Activated CD4-positive, alpha-beta T cell treated with anti-CD3 and anti-CD28 coated beads, Interleukin-2, amount 10 ng/mL, durations not matched to agents 7 days and 5 days (primary cell): ENCODE measurements at places on chromosomes 7 and 10. TPM values are rescaled to one million over a fixed set of nuclear protein-coding genes. Genes with fewer than 3 reads are reported as not detected.

FAM3C gene
- 12.2 TPM for total RNA-seq

DNA sequence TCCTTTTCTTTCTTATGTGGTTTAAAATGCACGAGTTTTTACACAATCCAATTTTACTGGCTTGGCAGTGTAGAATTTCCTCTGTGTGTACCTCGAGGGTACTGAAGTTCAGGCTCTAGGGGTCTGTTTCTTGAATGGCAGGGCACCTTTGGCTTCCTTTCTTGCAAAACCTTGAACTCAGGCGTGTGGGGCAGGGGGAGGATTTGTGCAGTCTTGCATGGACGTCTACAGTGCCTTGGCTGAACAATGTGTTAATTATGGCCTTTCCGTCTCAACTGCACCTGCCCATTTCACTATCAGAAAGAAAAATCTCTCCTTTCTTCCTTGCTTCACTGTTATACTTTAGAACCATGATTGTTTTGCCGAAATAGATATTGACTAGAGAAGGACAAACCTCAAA lies 570.9 kb downstream of the INHBA start:
- no peaks in the 10 kb centered on the region for H3K27me3 ChIP-seq
- no peak overlapping the region for H3K4me3 ChIP-seq
- no peaks in the 10 kb centered on the region for H3K36me3 ChIP-seq

ASB10 gene
- total RNA-seq: not detected

MAD1L1 gene
- 125 TPM for total RNA-seq

DNA sequence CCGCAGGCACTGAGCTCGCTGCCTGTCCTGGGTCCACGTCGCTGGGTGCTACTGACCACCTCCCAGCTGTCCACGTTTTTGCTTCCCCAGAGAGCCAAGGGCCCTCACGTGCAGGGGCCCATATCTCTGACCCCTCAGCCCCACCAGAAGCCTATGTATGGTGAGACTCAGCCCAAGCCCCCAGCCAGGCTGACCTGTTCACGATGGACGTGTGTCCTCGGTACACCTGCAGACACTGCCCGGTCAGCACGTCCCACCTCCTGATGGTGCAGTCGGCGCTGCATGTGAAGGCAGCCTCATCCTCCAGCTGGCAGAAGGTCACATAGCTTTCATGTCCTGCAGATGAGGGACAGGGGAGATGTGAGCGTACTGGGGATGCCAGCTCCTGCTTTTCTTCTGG lies 9.9 kb downstream of the WDR86 start:
- DNase-seq: no peak
- peaks cover 9% of the 10 kb centered on the region for H3K4me1 ChIP-seq
- no peak overlapping the region for H3K27ac ChIP-seq
- H3K36me3 ChIP-seq: no peaks in the 10 kb centered on the region
- no peaks in the 10 kb centered on the region for H3K27me3 ChIP-seq

DNA sequence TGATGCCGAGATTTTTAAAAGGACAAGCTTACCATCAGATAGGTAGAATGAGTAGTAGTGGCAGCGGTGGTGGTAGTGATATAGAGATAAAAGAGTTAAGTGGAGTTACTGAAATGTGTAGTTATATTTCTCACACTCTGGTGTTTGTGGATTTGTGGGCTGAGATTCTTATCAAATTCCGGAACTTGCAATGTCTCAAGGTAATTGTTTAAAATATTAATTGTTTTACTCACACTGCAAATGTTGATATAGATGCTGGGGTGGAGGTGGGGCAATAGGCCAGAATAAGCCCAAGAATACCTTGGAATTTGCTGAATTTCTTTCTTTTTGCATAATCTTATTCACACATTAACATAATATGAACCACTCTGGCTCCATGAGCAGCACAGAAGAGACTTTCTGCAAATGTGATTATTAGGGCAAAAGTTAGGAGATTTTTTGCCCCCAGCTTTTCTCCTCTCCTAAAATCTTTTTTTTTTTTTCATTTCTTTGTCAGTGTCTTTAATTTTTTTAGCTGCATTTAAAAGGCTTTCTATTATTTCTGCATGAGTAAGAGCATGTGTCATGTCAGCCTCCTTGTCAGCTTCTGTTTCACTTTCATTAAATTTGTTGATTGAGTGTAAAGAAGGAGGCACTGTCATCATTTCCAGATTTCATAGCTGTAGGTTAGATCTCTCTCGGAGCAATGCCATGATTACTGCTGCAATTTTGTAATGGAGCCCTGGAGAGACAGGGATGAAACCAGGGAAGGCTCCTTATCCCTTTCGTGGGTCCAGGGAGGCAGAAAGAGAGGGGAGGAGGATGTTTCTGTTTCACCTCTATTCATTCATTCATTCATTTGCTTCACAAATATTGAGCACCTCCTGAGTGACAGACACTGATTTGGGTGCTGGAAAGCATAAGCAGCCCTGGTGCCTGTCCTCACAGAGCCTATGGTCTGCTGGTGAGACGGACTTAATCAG lies 13.1 kb upstream of the SGMS1 start:
- H3K4me1 ChIP-seq: peaks cover 43% of the 10 kb centered on the region
- DNase-seq: peak; percentile 60
- H3K4me3 ChIP-seq: peak overlapping the region; percentile 56
- peaks cover 31% of the 10 kb centered on the region for H3K27me3 ChIP-seq

DNA sequence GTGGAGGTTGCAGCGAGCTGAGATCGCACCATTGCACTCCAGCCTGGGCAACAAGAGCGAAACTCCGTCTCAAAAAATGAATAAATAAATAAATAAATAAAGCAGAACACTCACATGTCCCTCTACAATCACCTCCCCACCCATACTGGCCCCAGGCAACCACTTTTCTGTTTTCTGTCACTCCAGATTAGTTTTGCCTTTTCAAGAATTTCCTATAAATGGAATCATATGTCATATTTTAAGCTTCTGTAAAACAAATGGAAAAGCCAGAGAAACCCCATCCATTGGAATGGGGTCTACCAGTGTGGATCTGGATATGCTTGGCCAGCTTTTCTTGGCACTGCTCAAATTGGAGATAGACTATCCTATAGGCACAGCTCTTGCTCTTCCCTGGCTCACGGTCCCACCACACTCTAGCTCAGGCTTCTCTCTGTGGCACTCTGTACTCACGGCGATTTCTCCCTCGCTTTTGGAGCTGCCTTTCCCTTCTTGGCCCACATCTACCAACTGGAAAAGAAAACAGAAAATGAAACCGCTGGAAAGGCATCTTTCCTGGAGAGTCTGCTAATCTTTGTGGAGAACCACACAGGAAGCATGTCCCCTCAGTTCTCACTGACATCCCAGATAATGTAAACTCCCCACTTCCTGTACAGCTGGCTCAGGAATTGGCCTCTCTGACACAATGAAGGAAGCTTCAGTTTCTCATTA lies 210.1 kb downstream of the JCAD start:
- H3K4me3 ChIP-seq: no peak overlapping the region
- no peak overlapping the region for H3K27ac ChIP-seq
- H3K27me3 ChIP-seq: peaks cover 4% of the 10 kb centered on the region
- peaks cover 6% of the 10 kb centered on the region for H3K4me1 ChIP-seq
- no peaks in the 10 kb centered on the region for H3K36me3 ChIP-seq
- DNase-seq: no peak

DNA sequence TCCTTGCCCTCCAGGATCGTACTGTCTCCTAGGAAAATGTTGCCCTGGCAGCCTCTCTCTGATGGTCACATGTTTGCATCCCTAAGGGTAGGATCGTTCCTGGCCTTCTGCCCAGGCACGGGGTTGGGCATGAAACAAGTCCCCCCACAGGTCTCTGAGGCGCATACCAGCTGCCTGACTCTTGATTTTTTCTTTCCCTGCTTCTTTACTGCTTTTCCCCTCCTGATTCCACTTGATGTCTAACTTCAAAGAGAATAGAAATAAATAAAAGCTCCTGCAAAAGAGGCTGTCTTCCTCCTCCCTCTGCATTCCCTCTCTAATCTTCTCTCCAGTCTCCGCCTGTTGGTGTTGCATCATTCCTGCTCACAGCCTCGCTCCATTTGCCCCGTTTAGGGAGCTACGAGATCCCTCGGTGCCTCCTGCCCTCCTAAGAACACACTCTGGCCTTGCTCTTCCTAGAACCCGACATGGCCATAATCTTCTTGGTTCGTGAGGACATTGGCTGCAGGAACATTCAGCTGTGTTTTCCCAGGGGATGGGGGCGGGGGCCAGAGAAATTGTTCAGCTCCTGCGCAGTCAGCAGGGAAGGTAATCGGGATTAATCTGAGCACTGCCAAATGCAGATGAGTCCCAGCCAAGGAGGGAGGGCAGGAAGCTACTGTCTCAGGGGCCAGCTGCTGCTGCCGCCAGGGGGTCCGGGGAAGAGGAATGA lies 26.0 kb downstream of the LEP start:
- H3K27ac ChIP-seq: no peak overlapping the region
- no peak overlapping the region for H3K4me3 ChIP-seq
- H3K27me3 ChIP-seq: peaks cover 19% of the 10 kb centered on the region
- DNase-seq: no peak

- DNase-seq: no peak
- H3K27ac ChIP-seq: no peak overlapping the region
- H3K4me1 ChIP-seq: peaks cover 23% of the 10 kb centered on the region
- H3K36me3 ChIP-seq: peaks cover 69% of the 10 kb centered on the region
- no peaks in the 10 kb centered on the region for H3K27me3 ChIP-seq
These were observed 28.3 kb downstream of the NCAPG2 start for GRCh38 chr7:158676171-158676840.

GLI3 gene
- total RNA-seq: not detected

GRCh38 chr10:110323503-110323902 lies 18.8 kb upstream of the SMNDC1 start:
- peaks cover 4% of the 10 kb centered on the region for H3K36me3 ChIP-seq
- no peak overlapping the region for H3K4me3 ChIP-seq
- DNase-seq: no peak

PDK4 gene
- total RNA-seq: not detected

- H3K4me1 ChIP-seq: no peaks in the 10 kb centered on the region
- no peak overlapping the region for H3K27ac ChIP-seq
- no peak for DNase-seq
- H3K4me3 ChIP-seq: no peak overlapping the region
- H3K27me3 ChIP-seq: no peaks in the 10 kb centered on the region
These were observed 77.4 kb downstream of the PPP1R3C start for GRCh38 chr10:91555455-91555854.

TSPAN12 gene
- total RNA-seq: not detected

ASZ1 gene
- total RNA-seq: not detected

CDHR1 gene
- total RNA-seq: 0.07 TPM

PPP1R3C gene
- not detected for total RNA-seq

LRIT1 gene
- not detected for total RNA-seq

TEX36 gene
- total RNA-seq: not detected

- peaks cover 2% of the 10 kb centered on the region for H3K4me1 ChIP-seq
- H3K27me3 ChIP-seq: no peaks in the 10 kb centered on the region
- no peaks in the 10 kb centered on the region for H3K36me3 ChIP-seq
- H3K4me3 ChIP-seq: no peak overlapping the region
- H3K27ac ChIP-seq: no peak overlapping the region
These were observed 137.4 kb downstream of the LHPP start for GRCh38 chr10:124598773-124599587.

DNA sequence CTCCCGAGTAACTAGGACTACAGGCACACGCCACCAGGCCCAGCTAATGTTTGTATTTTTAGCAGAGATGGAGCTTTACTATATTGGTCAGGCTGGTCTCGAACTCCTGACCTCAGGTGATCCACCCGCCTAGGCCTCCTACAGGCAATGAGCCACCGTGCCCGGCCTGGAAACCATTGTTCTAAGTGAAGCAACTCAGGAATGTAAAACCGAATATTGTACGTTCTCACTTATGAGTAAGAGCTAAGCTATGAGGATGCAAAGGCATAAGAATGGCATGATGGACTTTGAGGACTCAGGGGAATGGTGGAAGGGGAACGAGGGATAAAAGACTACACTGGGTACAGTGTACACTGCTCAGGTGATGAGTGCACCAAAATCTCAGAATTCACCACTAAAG lies 235.1 kb upstream of the AUTS2 start:
- no peak overlapping the region for H3K27ac ChIP-seq
- no peaks in the 10 kb centered on the region for H3K27me3 ChIP-seq
- no peaks in the 10 kb centered on the region for H3K4me1 ChIP-seq
- no peak overlapping the region for H3K4me3 ChIP-seq
- no peak for DNase-seq

TES gene
- total RNA-seq: 139 TPM

- H3K27me3 ChIP-seq: peaks cover 2% of the 10 kb centered on the region
- H3K36me3 ChIP-seq: no peaks in the 10 kb centered on the region
- H3K4me1 ChIP-seq: no peaks in the 10 kb centered on the region
- no peak overlapping the region for H3K4me3 ChIP-seq
These were observed 13.0 kb upstream of the ELN start for GRCh38 chr7:74014931-74015330.

GRCh38 chr7:28132959-28133870 lies 47.4 kb downstream of the JAZF1 start:
- DNase-seq: no peak
- no peaks in the 10 kb centered on the region for H3K27me3 ChIP-seq
- H3K36me3 ChIP-seq: no peaks in the 10 kb centered on the region
- no peak overlapping the region for H3K4me3 ChIP-seq
- no peak overlapping the region for H3K27ac ChIP-seq

GRCh38 chr10:51145375-51145774 lies 71.1 kb downstream of the PRKG1 start:
- H3K27ac ChIP-seq: no peak overlapping the region
- no peaks in the 10 kb centered on the region for H3K36me3 ChIP-seq
- H3K27me3 ChIP-seq: no peaks in the 10 kb centered on the region
- no peaks in the 10 kb centered on the region for H3K4me1 ChIP-seq
- H3K4me3 ChIP-seq: no peak overlapping the region
- DNase-seq: no peak

DNA sequence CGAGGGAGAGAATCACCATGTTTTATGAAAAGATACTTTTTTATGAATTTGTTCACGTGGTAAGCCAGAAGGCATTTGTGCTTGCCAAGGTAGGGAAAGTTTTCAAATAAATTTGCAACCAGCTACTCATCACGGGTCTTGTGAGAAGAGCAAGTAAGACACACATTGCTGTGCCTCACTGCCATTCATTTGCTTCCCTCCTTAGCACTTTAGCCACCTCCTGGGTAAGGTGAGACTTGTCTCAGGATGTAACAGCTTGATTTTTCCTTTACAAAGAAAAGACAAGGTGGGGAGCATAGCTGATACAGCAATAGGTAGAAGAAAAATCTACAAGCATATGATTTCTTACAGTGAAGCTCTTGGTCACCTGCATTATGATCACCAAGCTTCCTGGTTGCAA lies 342.4 kb upstream of the GRM3 start:
- H3K4me1 ChIP-seq: no peaks in the 10 kb centered on the region
- no peaks in the 10 kb centered on the region for H3K36me3 ChIP-seq
- no peak for DNase-seq
- H3K27me3 ChIP-seq: no peaks in the 10 kb centered on the region

DNA sequence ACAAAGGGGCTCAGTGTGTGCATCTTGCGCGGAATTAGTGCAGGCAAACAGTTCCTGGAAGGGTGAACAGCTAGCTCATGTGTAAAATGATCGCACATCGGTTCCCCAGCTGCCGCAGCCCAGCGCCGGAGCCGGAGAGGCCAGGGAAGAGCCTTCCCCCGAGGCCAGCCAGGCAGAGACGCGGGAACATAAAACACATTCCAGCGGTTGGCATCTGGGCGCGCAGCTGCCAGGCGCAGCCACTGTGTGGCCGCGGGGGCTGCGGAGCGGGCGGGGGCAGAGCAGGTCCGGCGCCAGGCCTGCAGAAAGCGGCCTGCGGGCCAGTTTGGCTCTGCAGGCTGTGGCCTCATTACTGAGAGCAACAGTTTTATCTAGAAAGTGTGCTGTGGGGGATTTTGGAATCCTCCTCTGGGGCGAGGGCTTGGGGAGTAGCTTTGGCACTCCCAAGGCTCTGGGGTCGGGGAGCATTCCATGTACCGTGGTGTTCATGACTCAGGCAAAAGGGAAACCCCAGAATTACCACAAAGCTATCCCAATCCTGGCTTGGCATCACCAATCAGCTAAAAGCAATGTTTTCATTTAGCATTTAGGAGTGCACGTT lies 74.3 kb downstream of the SAMD9 start:
- no peak for DNase-seq
- H3K36me3 ChIP-seq: no peaks in the 10 kb centered on the region
- H3K4me1 ChIP-seq: peaks cover 2% of the 10 kb centered on the region
- H3K4me3 ChIP-seq: no peak overlapping the region
- no peaks in the 10 kb centered on the region for H3K27me3 ChIP-seq
